ENCODE measurements at places on chromosomes 6 and 20.

- no peak for DNase-seq
Measured at GRCh38 chr6:121851056-121851455, 415.6 kb downstream of the GJA1 start.

GRCh38 chr20:43167615-43168014, 22.1 kb downstream of the PTPRT start:
- no peak for DNase-seq

DNA sequence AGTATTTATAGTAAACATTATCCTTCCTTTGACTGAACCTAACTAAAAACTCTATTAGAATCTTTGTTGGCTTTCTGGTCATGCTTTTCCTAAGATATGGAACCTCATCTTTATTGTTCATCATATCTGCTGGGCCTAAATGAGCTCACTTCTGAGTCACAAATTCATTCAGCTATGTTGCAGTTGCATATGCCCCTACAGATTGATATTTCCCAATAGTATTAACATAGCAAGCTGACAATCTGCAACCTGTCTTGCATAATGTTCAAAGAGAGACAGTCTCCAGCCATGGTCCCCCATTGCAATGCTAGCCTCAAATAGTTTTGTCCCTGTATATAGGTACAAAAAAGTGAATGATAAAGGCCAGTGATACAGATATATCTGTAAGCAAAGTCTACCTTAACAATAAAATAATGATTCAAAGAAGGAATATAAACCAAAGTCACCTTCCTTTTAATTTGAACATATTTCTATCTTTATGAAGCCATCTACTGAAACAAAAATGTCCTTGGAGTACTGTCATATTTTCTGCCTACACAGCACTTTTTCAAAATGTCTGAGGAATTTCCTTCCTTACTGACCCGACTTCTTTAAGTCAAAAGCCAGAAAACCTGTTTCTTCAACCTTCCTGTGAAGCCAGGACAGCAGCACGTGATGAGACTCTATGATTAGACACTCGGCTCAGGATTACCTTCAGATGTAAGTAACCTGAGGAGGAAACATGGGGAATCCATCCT, 140.7 kb downstream of the UBE3D start:
- DNase-seq, result no peak

DNA sequence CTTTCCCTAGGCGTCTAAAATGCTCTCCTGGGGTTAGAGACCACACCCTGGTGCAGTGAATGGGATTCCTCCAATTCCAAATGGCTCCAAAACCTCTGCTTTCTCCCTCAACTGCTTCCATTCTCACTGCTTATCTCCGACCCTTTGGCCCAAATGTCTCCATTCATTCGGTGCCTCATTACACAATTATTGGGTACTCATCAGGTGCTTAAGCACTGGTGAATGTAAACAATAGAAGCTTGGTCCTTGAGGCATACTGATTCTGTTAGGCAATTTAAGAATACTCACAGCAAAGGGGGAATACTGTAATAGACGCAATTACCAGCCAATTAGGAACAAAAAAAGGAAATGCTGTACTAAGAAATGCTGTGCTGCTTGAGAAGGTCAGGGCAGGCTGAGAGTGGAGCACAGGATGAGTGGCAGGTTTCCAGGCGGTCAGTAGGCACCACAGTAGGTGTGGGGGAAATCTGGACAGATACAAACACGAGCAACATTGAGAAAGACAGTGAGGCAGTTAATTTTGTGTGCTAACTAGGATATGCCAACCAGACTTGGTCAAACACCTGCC, 23.0 kb downstream of the GMDS start:
- DNase-seq, result no peak

DNA sequence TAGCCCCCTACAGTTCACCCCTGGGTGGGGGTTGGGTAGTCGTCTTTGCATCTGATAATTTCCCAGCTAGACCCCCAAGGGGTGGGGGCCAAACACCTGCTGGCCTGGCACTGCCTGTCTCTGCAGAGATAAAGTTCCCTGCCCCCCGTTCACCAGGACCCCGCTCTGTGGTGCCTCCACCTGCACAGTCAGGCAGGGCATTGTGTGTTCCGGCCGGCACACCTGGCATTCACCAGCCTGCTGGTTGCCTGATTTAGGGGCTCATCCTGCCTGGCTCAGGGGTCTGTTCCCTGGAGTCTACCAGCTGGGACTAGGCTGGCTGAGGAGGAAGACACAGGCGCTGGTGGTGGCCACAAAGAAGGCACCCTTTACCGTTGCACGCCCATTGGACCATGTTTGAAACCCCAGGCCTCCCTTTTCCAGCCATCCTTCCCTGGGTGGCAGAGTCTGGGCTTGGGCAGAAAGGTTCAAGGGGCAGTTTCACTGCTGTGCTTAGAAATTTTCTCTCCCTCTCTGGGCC, 30.8 kb upstream of the SCRT2 start:
- DNase-seq, result no peak

DNA sequence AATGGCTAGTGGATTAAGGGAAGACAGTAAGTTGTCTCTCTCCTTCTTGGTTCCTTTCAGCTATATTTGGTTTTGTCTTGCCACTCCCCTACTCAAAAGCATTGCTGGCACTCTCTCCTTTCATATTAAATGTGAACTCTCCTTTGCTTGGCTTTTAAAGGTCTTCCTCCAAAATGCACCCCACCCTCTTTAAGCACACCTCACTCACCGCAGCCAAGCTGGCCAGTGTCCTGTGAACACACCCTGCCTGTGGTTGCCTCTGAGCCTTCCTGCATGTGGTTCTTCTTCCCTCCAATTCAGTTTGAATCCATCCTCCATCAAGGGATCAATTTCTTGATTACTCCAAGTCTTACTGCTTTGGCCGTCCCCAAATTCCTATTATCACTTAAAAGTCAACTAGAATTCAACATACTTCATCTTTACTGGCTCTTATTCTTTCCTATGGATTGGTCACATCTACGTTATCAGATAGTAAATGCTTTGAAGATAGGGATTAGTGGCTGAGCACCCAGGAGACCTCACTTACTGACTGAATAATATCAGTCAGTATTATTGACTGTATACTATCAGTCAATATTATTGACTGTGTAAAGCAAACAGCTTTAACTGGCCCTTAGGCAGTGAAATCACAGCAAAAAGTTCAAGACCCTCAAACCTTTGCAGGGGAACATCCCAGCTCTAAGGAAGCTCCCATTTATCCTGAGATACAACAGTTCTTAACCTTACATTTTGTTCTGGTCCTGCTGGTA, 41.6 kb upstream of the SPDEF start:
- DNase-seq, result peak; percentile 40
